ENCODE measurements at places on chromosomes 13 and 19.

DNA sequence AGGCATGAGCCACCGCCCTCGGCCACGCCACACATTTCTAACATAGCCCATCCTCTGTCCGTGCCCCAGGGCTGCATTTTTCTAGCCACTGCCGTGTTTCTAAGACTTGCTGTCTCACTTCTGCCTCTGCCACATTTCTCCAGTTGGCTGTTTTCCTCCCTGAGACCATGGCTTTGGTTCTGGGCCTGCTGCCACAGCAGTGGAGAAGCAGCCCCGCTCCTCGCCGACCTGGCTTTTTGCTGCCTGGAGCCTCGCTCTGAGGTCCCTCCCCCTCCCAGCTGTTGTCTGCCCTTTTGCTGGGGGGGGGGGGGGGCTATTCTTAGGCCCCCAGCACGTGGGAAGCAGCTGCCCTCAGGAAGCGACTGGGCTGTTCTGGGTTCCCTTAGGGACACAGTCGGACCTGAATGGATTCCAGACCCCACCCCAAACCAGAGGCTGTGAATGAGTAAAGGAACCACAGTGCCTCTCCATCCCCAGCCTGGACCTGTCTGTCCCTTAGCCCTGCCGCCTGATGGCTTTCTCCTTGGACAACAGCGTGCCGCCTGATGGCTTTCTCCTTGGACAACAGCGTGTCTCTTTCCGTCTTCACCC is 3.3 kb downstream of the GYS1 start:
- DNase-seq: no peak

GRCh38 chr19:5271145-5271544 is 69.5 kb downstream of the PTPRS start:
- DNase-seq: no peak

- no peak for DNase-seq
These were observed 18.2 kb upstream of the ZNF14 start for GRCh38 chr19:19750842-19751790.

DNA sequence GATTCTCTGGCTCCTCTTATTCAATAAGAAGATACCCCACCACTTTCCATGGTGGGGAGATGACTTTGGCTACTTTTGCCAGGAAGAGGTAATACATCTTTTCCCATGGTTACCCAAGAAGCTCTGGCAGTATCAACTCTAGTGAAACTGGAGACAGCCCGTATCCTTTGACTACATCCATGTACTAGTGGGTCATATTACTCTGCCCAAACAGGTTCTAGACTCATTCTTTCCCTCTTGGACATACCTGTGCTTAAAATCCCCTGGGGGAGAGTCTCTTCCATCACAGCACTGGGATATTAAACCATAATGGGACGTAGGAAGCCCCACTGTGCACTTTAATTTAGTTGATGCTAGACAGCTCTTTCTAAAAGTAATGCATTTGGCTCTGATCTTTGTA is 144.7 kb upstream of the KLF12 start:
- DNase-seq: no peak

GRCh38 chr13:99821741-99822140 is 149.8 kb downstream of the ZIC5 start:
- DNase-seq: no peak

GRCh38 chr19:12484011-12484370 is 625 bp downstream of the ZNF709 start:
- DNase-seq: no peak

- peak; percentile 24 for DNase-seq
These were observed 17.2 kb upstream of the DACT3 start for GRCh38 chr19:46678110-46678732.

DNA sequence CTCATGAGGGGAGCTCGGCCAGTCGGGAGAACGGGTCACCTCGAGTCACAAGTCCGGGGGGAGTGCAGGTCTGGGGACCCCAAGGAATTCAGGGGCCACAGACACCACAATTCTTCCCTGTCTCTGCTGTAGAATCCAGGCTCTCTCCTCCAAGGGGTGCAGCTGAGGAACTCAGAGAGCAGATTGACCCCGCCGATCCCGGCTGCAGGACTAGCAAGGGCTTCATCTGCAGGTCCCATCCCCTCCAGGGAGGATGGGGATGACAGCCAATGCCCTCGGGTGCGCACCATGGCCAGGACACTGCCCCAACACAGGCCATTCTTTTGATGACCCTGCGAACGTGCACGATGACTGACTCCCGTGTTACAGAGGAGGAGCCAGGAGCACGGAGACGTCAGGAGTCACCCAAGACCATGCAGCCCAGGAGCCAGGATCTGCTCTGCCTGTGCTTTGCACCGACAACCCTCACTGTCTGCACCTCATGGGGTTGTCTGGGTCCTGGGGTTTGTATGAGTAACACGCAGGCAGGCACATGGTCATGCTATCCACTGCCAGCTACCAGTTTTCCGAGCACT is 48.5 kb upstream of the TUBGCP3 start:
- no peak for DNase-seq

GRCh38 chr13:46778890-46779289 is 18.1 kb downstream of the ESD start:
- DNase-seq: no peak

GRCh38 chr19:3576696-3577443 is 4.1 kb downstream of the HMG20B start:
- no peak for DNase-seq

GRCh38 chr19:2016041-2016807 is 710 bp upstream of the BTBD2 start:
- DNase-seq: no peak

GRCh38 chr13:30364133-30364532 is 56.8 kb upstream of the KATNAL1 start:
- no peak for DNase-seq

DNA sequence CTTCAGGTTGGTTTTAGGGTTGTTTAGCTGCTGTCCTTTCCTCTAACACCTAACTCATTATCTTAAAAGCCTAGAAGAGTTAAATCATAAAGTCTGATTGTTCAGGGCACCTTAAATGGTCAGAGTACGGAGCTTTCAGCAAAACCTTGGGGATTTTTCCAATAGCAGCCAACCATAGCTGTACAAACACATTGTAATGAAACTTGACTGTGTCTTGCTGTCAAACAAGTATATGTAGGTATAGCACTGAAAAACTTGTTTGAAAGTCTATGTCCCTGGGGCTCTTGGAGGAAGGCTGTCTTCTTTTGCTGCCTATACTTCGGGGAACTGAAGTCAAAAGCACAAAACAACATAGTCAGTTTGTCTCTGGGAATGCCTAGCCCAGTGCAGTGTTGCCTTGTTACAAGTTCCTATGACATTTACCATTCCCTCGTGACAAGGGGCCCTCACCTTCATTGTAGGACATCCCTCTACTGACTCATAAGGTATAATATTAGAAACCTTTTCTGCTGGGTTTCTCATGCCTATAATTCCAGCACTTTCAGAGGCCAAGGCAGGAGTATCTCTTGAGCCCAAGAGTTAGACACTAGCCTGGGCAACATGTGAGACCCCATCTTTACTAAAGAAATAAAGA is 474.5 kb upstream of the NBEA start:
- DNase-seq: no peak

DNA sequence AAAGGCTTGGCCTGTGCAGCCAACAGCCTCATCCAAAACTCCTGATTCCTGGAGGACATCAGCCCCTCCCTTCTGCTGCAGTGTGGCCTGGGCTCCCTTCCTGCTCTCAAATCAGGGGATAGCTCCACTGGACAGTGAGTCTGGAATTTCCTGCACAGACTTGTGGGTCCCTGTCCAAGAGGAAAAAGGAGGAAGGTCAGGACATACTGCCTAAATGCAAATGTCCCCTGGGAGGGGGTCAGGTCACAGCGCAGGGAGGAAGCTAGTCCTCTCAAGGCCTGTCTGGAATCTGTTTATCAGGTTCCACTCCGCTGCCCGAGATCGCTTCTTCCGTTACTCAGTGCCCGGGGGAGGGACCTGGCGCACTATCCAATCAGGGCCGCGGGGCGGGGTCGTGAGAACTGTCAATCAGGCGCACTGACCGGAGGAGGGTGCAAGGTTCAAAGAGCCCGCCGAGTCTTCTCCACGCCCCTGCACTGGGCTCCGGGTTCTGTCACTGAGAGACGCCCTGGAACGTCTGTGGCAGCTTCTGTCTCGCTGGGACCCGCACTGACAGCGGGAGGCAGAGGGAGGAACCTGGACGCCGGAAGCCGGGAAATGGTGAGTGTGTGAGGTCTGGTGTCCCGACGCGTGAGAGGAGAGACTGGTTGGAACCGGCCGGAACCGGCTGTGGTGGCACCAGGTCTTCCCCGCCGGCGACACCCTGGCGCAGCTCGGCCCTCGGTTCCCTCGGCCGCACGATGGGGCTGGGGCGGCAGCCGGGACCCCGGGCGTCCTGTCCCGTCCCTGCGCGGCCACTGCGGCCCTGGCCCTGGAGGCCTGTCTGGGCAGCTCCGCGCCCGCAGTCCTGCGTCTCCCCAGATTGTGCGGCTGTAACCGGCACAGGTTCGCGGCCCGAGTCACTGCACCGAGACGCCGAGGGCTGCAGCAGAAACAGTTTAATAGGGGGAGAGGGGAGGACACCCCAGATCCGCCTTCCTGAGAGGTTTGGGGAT is at the start of gene ZNF441:
TSS of gene ZNF441 (plus strand) at position 404 of the 995 bp plus-strand sequence. CDS start at position 598, 194 bp downstream.
- DNase-seq: peak; percentile 77

GRCh38 chr19:14487370-14488125 is 8.4 kb downstream of the GIPC1 start:
- no peak for DNase-seq

GRCh38 chr13:30720172-30720869 is 15.0 kb upstream of the ALOX5AP start:
- no peak for DNase-seq

All from activated CD4-positive, CD25-positive, alpha-beta regulatory T cell (primary cell).